ENCODE measurements at places on chromosomes 1 and 21. TPM values are rescaled to one million over a fixed set of nuclear protein-coding genes. Genes with fewer than 3 reads are reported as not detected.

DNA sequence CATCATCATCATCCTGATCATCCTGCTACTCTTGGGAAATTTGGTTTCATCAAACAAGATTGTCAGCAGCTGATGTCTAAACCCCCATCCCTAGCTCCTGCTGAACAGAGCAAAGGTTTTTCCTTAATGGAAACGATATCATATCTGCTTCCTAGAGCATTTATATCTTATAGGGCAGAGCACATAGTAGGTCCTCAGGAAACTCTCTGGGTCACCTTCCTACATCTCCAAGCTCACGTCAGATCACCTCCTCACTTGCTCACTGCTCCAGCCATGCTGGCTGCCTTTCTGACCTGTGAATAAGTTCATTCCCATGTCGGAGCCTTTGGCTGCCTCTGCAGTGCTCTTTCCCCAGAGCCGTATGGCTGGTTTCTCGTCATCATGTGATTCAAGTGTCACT is 10.4 kb downstream of the FBXO2 start:
- no peak overlapping the region for H3K4me3 ChIP-seq
- DNase-seq, result no peak
- no peak overlapping the region for H3K27ac ChIP-seq

GRCh38 chr1:117336088-117336817 is 31.0 kb upstream of the MAN1A2 start:
- no peaks in the 10 kb centered on the region for H3K27me3 ChIP-seq
- no peaks in the 10 kb centered on the region for H3K4me1 ChIP-seq
- H3K4me3 ChIP-seq, result no peak overlapping the region
- H3K36me3 ChIP-seq, result no peaks in the 10 kb centered on the region

GRCh38 chr1:225824533-225824941 is 14.6 kb downstream of the EPHX1 start:
- H3K27me3 ChIP-seq, result no peaks in the 10 kb centered on the region
- no peaks in the 10 kb centered on the region for H3K36me3 ChIP-seq
- H3K27ac ChIP-seq, result no peak overlapping the region
- DNase-seq, result no peak
- no peak overlapping the region for H3K4me3 ChIP-seq

GRCh38 chr1:18836654-18837053 is 22.8 kb downstream of the TAS1R2 start:
- DNase-seq, result no peak
- H3K4me3 ChIP-seq, result no peak overlapping the region

DNA sequence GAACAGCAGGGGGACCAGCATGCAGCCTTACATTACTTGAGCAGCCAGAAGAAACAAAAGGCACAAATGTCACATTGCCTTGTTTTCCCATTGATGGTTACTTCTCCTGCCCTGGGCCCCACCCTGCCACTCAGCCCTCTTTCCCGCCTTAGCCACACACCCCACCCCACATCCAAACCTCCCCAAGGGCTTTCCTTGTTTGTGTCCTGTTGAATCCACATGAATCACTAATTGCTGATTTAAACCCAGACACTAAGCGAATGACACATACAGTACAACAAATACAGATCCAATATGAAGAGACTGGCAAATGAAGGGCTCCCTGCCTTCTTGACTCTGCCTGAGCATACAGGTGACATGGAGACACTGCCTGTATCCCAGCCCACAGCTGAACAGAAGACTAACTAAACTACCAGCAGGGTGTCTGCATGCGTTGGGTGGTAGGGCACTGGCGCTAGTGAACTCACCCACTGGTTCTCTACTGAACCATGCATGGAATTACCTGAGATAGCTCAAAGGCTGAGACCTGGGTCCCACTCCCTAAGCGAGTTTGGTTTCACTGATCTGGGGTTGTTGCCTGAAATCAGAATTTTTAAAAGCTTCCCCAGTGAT is 3.1 kb downstream of the IGSF3 start:
- no peak overlapping the region for H3K4me3 ChIP-seq
- H3K36me3 ChIP-seq, result no peaks in the 10 kb centered on the region
- H3K27me3 ChIP-seq, result no peaks in the 10 kb centered on the region
- no peaks in the 10 kb centered on the region for H3K4me1 ChIP-seq
- no peak for DNase-seq

GRCh38 chr21:39079617-39080016 is 103.6 kb downstream of the PSMG1 start:
- DNase-seq, result peak; percentile 44
- H3K27ac ChIP-seq, result no peak overlapping the region
- H3K4me3 ChIP-seq, result no peak overlapping the region
- H3K36me3 ChIP-seq, result no peaks in the 10 kb centered on the region
- peaks cover 12% of the 10 kb centered on the region for H3K4me1 ChIP-seq

- H3K27ac ChIP-seq, result no peak overlapping the region
- H3K27me3 ChIP-seq, result peaks cover 12% of the 10 kb centered on the region
- H3K36me3 ChIP-seq, result no peaks in the 10 kb centered on the region
- DNase-seq, result no peak
- no peaks in the 10 kb centered on the region for H3K4me1 ChIP-seq
These were observed 270.7 kb downstream of the ASTN1 start for GRCh38 chr1:176893625-176894352.

- DNase-seq, result no peak
- no peak overlapping the region for H3K4me3 ChIP-seq
- H3K36me3 ChIP-seq, result no peaks in the 10 kb centered on the region
- no peak overlapping the region for H3K27ac ChIP-seq
- no peaks in the 10 kb centered on the region for H3K27me3 ChIP-seq
These were observed 9.3 kb upstream of the SRARP start for GRCh38 chr1:15994590-15995351.

GRCh38 chr1:204591473-204592090 is 75.4 kb downstream of the MDM4 start:
- no peaks in the 10 kb centered on the region for H3K4me1 ChIP-seq
- H3K27ac ChIP-seq, result no peak overlapping the region
- no peaks in the 10 kb centered on the region for H3K36me3 ChIP-seq
- no peak overlapping the region for H3K4me3 ChIP-seq
- no peaks in the 10 kb centered on the region for H3K27me3 ChIP-seq

GRCh38 chr1:229027622-229028182 is 243.2 kb upstream of the RAB4A start:
- H3K4me1 ChIP-seq, result peaks cover 15% of the 10 kb centered on the region
- H3K27ac ChIP-seq, result no peak overlapping the region

GRCh38 chr21:36821032-36821299 is 122.1 kb downstream of the SIM2 start:
- H3K4me1 ChIP-seq, result no peaks in the 10 kb centered on the region
- no peak overlapping the region for H3K4me3 ChIP-seq
- H3K27ac ChIP-seq, result no peak overlapping the region
- H3K27me3 ChIP-seq, result no peaks in the 10 kb centered on the region
- no peak for DNase-seq
- H3K36me3 ChIP-seq, result peaks cover 35% of the 10 kb centered on the region

DNA sequence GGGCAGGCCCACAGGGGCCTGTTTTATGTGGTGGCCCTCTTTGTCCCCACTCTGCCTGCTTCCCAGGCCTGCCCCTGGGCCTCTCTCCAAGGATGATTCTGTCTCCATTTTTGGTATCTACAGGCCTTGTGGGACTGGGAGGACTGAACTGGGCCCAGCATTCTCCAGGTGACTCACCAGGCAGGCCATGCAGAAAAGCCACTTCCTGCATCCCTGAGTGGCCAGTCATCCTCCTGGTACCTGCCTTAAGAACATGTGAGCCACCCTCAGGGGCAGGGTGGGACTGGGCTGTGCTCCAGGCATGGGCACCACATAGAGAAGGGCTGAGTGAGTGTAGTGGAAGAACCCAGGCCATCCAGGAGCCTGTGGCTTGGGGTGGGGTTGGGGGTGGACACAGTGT is 20.0 kb upstream of the BCAR3 start:
- no peaks in the 10 kb centered on the region for H3K27me3 ChIP-seq
- no peaks in the 10 kb centered on the region for H3K36me3 ChIP-seq
- no peak for DNase-seq
- H3K4me3 ChIP-seq, result no peak overlapping the region
- H3K27ac ChIP-seq, result no peak overlapping the region

DNA sequence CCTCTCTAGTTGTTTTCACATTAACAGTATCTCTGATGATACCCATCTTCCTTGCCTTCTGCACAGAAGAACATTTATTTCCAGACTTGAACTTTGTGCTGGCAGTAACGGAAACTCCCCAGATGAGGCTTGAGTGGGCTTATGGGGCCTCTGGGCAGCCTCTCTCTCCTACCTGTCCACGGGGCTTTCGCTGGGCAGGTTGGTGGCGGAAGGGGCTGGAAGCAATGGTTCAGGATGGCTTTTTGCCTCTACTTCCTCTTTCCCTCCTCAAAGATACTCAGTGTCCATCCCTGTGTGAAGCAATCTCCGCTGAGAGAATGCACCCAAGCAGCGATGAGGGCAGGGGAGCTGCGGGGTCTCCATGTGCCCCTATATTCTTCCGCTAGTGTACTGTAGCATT is 348.2 kb downstream of the HLX start:
- H3K27ac ChIP-seq, result no peak overlapping the region
- H3K4me3 ChIP-seq, result no peak overlapping the region
- H3K27me3 ChIP-seq, result no peaks in the 10 kb centered on the region
- no peaks in the 10 kb centered on the region for H3K4me1 ChIP-seq

- DNase-seq, result no peak
- no peak overlapping the region for H3K4me3 ChIP-seq
- no peak overlapping the region for H3K27ac ChIP-seq
- no peaks in the 10 kb centered on the region for H3K27me3 ChIP-seq
- no peaks in the 10 kb centered on the region for H3K4me1 ChIP-seq
- no peaks in the 10 kb centered on the region for H3K36me3 ChIP-seq
These were observed 38.8 kb downstream of the NPHP4 start for GRCh38 chr1:5953386-5953785.

DNA sequence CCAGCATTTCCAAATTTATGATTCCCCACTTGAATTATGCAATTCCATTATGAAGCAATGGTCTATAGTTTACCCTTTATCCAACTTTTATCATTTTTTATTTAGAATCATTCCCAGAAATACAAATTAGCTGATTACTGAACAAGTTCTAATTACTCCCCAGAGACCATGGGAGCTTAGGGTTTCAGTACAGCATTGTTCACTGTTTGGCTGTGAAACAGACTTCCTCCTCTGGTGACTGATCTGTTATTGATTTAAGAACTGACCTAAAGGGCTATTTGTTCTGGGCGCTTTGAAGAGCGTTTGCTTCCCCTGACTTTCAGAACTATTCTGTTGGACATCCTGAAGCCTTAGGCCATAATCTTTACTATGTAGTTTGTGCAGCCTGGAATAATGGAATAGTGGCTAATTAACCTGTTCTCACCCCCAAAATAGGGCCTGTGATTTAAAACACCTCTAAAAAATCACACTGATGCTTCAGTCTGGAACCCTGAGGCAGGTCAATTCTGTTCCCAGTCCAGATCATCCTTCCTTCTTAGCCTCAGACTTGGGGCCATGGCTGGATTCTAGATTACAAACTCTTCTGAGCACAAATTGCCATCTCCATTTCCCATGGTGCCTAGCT is 58.7 kb downstream of the ALG14 start:
- H3K27ac ChIP-seq, result peak overlapping the region; percentile 85
- no peaks in the 10 kb centered on the region for H3K27me3 ChIP-seq
- peaks cover 14% of the 10 kb centered on the region for H3K4me1 ChIP-seq
- no peak overlapping the region for H3K4me3 ChIP-seq

DNA sequence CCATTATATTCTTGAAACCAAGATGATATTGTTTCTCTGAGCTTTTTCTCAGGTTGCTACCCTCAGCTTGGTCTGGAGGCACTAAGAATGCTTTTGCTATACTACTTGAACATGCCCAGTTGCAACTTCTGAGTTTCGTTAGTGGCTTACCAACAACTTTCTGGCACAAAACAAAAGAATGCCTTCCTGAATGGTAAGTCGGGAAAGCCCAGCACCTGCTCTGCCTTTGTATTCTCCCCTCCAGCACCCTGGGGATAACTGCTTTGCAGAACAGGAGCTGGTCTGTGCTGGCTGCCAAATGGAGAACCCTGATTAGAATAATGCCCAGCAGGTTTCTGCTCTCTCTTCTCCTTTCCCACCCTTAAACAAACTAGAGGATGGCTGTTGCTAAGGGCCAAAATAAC is 149.3 kb downstream of the TGFB2 start:
- H3K27me3 ChIP-seq, result no peaks in the 10 kb centered on the region
- H3K36me3 ChIP-seq, result no peaks in the 10 kb centered on the region
- H3K4me1 ChIP-seq, result no peaks in the 10 kb centered on the region
- H3K4me3 ChIP-seq, result no peak overlapping the region
- DNase-seq, result no peak

- H3K36me3 ChIP-seq, result no peaks in the 10 kb centered on the region
- H3K4me1 ChIP-seq, result no peaks in the 10 kb centered on the region
- H3K4me3 ChIP-seq, result peak within 1 kb of the TSS; percentile 32
- no peak within 1 kb of the TSS for H3K27ac ChIP-seq
- H3K27me3 ChIP-seq, result peaks cover 11% of the 10 kb centered on the region
- DNase-seq, result no peak
These were observed at the start of gene ACKR1 for GRCh38 chr1:159204161-159205141. TSS of gene ACKR1 (plus strand) at chr1:159204875. CDS start at chr1:159204960, 85 bp downstream.

DNA sequence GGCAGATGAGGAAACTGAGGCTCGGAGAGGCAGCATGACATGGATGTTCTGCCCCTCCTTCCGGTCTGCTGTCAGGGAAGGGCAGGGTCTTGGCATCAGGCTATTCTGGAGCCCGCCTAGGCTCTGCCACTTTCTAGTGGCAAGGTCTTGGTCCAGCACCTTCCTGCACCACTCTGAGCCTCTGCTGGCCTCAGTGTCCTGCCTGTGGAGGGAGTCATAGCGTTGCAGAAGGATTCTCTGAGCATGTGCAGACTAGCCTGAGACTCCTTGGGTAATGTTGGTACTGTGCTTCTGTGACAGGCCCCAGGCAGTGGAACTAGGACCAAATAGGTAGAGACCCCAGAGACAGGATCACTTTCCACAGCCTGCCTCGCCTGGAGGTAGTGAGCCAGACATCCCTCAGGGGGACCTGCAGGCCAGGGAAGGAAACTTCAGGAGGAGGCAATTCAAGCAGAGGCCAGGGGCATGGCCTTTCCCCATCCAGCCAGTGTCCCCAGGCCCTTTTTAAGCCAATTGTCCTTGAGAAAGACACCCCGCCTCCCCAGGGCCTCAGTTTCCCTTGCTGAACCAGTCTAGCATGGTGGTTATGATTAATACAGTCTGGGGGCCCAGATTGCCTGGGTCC is 10.6 kb downstream of the EDN2 start:
- no peak for DNase-seq
- no peaks in the 10 kb centered on the region for H3K27me3 ChIP-seq
- H3K36me3 ChIP-seq, result no peaks in the 10 kb centered on the region
- no peak overlapping the region for H3K4me3 ChIP-seq
- H3K27ac ChIP-seq, result peak overlapping the region; percentile 16
- H3K4me1 ChIP-seq, result no peaks in the 10 kb centered on the region

The NR5A2 gene
- 4.2 TPM for total RNA-seq

The CNKSR1 gene
- 5.7 TPM for total RNA-seq

The SIPA1L2 gene
- 29.8 TPM for total RNA-seq

The HMCN1 gene
- total RNA-seq, result 2.1 TPM

The ITGB2 gene
- 69.0 TPM for total RNA-seq

The IGSF9 gene
- 0.20 TPM for total RNA-seq

The FYB2 gene
- total RNA-seq, result not detected

The ERRFI1 gene
- total RNA-seq, result 152 TPM

The PYGO2 gene
- 22.9 TPM for total RNA-seq

The CSF1 gene
- total RNA-seq, result 73.6 TPM

The RAP1A gene
- total RNA-seq, result 45.5 TPM

The RPS8 gene
- total RNA-seq, result 2,300 TPM
